ENCODE measurements at places on chromosomes 4 and X.

- no peak for DNase-seq
Measured at GRCh38 chr4:89269121-89269666, 38.4 kb downstream of the GPRIN3 start.

- no peak for DNase-seq
Measured at GRCh38 chr4:120841580-120841979, 80.9 kb downstream of the PRDM5 start.

DNA sequence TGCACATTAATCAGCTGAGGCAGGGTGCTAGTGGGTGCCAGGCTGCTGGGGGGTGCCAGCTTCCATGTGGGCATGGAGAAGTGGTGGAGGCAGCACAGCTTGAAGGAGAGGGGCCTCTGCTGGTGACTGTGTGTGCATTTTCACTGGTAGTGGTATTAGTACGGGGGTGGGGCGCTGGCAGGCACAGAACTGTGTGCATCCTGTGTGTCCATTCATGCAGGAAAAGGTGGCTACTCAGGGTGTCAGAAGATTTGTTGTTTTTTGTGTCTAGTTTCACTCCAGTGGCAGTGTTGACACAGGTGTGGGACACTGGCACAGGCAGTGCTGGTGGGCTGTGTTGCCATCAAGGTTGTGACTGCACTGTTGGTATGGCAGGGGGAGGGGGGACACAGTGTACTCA lies 1303.6 kb downstream of the FAM133A start:
- DNase-seq = no peak

DNA sequence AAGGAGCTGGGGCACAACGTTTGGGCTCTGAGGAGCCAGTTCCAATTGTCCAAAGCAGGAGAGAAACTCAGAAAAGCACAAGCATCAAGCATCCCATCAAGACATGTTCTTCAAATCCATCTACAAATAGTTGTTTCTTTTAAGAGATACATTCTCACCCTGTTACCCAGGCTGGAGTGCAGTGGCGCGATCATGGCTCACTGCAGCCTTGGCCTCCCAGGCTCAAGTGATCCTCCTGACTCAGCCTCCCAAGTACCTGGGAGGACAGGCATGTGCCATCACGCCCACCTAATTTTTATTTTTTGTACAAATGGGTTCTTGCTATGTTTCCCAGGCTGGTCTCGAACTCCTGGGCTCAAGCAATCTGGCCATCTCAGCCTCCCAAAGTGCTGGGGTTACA lies 18.1 kb downstream of the NELFA start:
- DNase-seq = no peak

GRCh38 chr4:175787948-175788347 lies 24.1 kb downstream of the GPM6A start:
- no peak for DNase-seq

DNA sequence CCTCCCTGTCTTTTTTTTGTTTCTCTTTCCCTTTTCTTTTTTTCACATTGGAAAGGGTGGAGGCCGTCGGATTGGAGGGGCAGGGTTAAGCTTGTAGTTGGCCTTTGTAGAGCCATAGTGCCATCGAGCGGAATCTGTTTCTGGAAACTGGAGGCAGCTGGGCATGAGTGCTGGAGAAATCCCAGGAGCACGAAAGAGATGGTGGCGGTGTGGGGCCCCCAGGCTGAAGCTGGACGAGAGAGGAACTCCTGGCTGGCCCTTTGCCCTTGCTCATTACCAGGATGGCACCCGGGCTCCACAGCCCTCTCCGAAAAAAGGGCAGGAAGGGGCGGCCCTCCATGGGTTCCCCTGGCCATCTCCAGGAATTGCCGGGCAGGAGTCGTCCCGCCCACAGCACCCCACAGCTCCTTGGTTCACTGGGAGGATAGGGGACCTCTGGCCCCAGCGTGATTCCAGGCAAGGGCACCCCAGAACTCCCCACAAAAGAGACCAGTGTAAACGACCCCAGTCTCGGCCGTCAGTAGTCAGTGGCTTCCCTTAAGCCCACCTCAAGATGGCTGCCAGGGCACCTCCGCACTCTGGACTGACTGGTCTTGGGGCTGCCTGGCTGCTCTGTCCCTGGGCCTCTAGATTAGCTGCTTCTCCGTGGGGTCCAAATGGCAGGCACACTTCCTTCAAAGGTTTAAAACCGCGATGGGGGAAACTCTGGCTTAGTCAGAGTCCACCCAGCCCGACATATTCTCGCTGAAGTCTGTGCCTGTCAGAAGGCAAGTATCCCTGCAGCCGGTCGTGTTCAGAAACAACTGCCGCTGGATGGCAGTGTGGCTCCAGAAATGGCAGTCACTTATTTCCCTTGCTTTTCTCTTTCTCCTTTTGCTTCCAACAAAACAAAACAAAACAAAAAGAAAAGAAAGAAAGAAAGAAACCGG lies 74.1 kb downstream of the NBDY start:
- peak; percentile 17 for DNase-seq

DNA sequence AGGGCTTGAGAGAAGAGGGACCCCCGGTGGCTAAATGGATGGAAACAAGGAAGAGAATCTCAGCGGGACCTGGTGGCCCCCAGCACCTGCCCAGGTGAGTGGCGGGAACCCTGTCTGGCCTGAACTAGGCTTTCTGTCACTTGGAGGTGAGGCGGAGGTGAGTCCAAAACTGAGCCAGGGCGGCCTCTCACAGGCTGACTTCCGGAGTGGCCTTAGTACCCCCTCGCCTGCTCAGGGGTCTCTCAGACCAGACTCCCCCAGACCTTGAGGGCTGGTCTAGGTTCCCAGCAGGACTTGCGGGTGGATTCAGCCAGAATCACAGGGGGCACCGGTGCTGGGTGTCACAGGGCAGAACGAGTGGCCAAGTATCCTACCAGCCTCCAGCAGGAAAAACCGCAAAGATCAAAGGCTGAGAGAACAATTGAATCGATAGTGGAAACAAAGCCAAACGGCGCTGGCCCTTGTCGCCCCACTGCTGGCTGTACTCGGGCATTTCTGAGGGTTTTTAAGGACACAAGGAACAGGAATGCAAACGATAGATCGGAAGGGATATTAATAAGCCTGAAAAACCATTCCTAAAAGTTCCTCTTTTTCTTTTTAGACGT lies 67.8 kb downstream of the WFS1 start:
- no peak for DNase-seq

DNA sequence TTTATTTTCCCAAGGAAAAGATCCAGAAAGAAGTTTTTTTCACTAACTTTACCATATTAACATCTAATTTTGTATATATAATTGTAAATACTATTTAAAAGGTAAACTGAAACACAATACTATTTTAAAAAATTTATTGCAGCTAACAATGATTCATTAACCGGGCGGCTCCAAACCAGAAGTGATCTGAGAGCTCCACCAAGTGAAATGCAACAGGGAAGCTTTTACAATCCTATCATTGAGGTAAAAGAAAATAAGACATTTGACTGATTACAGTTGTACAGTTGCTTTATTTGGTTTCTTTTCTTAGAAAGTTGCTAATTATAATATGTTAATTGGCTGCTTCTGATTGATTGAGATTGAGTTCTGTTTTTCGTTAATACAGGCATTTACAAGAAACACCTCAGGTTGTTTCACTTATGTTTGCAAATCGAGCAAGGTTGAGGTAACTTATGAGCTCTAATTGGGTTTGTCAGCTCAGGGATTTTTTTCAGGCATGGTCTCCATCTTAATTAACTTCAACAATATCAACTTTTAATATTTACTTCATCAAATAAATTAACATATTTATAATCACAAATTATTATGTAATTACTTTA lies 220.2 kb upstream of the UGT8 start:
- DNase-seq = no peak

- no peak for DNase-seq
Measured at GRCh38 chr4:2085496-2085901, 26.4 kb downstream of the NAT8L start.

DNA sequence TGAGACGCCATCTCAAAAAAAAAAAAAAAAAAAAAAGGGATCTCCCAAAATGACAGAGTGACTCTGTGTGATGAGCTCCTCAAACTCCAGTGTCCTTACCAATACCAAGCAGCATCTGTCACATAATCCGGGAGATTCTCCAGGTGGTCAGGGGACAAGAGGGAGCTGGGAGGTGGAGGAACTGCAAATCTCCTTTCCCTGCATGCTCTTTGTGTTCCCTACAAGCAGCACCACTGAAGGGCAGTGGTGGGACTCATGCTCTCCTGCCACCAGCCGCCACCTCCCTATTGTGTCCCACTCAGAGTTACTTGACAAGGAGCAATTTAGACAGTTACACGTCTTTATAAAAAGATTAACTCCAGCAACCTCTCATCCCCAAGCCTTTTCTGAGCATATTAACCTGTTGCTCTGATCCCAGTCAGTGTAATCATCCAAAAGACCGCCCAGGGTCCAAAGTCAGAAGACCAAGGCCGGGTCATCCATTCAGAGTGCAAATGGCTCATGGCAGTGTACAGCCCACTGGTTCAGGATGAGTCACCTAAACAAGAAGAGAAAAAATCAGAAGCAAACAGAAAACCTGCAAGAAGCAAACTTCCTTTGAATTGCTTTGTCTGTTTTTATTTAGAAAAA lies 23.6 kb downstream of the MGST2 start:
- DNase-seq = no peak

DNA sequence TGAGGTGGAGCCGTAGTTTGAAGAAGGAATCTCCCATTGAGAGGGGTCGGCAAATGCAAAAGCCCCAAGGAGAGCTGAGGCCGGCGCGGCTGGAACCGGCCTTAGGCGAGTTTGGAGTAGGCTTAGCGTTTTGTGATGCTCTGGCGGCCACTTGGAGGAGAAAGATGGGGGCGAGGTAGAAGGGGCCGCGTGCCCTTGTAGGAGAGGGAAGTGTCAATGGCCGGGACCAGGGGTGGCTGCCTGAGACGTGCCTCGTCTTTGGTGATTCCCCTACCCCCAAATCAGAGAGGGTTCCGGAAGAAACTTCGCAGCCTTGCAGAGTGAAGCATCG lies 11.7 kb downstream of the MSX1 start:
- no peak for DNase-seq

DNA sequence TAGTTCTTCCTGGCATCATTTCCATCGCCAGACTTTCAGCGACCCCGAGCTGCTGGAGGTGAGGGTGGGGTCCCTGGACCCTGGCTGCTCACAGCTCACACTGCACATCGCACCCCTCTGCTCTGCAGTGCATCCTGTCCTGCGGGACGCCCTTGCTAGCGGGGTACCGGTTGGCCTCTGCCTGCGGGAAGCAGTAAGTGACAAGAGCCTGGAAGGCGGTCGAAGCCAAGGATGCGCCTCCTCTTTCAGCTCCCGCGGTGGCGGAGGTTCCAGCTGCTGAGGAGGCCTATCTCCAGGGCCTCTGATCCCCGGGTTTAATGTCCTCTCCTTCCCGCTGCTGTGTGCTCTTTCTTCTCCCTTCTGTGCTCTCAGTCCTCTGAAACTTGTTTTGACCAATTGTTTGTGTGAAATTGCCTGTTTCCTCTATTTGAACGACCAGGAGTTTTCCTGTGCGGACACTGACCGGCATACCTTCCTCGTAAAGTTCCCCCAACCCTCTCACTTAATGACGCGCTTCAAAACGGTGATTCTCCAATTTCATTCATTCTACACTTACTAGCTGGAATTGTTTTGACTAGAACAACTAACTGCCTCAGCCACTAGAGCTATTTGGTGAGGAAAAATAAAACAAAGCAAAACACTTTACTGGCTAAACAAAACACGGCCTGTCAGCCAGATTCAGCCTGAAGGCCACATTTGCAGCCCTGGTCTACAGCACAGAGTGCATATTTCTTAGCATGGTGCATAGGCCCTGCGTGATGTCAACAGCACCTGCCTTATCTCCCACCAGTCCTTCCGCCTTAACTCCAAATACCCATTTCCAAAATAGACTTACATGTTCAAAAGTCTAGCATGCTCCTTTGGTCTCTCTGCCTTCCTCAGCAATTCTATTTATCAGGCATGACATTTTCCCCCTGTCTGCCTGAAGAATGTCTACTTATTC lies 28.0 kb downstream of the MGAT4D start:
- no peak for DNase-seq

GRCh38 chr4:168569066-168569930 lies 72.4 kb downstream of the PALLD start:
- DNase-seq = no peak

DNA sequence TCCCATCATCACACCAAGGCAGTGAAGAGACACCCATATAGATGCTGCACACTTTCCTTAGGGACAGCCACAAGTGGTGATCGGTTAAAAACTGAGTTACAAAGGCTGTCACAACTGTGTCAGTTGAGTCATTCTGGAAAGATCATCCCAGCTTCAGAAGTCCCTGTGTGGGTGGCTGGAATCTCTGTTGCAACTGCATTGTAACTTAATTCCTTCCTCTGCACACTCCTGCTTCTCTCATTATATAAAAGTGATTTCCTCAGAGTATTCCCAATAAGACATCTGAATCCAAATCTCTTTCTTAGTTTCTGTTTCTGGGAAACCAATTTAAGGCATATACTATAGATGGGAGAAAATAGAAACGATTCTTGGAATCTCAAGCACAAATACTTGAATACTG lies 88.1 kb downstream of the FSTL5 start:
- no peak for DNase-seq

GRCh38 chrX:458631-459061 lies 71.9 kb upstream of the PPP2R3B start:
- no peak for DNase-seq

DNA sequence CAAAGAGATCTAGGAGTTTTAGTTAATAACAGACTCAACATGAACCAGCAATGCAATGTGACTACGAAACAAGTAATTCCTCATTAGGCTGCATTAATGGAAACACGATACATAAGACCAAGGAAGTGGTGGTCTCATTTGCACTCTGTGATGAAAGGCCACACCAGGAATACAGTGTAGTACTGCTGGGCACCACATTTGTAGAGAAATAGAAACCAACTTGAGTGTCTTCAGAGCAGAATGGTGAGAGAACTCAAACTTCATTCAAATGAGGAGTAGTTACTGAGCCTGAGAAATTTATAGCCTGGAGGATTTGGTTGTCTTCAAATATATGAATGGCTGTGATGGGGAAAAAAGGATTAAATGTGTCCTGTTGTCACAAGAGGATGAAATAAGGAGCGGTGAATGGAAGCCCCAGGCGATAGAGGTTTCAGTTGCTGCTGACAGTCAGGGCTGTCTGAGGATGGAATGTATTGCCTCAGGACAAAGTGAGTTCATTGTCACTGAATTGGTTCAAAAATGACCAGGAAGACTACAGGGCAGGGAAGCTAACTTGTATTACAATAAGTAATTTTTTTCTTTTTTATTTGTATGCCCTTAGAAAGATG lies 50.9 kb downstream of the NFKB1 start:
- no peak for DNase-seq

DNA sequence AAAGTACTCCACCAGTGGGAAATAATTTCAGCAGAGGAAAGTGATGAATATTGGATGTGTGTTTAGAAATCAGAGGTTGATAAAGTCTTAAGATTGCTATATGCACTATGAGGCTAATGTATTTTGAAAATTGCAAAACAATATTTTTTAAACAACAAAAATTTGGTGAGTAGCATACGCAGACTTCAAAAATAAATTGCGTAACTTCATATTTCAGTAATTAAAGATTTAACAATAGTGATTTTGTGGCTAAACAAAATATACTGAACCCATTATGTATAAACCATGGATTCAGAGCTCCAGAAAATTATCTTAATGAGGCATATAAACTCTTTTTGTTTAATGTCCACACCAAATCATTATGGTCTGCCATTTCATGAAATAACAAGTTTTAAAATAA lies 3.3 kb upstream of the TAPT1 start:
- no peak for DNase-seq

- DNase-seq = no peak
Measured at GRCh38 chr4:101218346-101218745, 129.0 kb downstream of the PPP3CA start.

Data from stimulated activated CD4-positive, alpha-beta T cell treated with anti-CD3 and anti-CD28 coated beads, Interleukin-12 subunit alpha, Interleukin-12 subunit beta, amount 100 ng/mL, for 24 hours (primary cell).